CD4-positive, alpha-beta memory T cell (primary cell): ENCODE measurements at places on chromosomes 1 and 21.

GRCh38 chr1:233379869-233380438 lies 52.4 kb downstream of the MAP3K21 start:
- no peaks in the 10 kb centered on the region for H3K27me3 ChIP-seq
- no peak for DNase-seq
- no peak overlapping the region for H3K27ac ChIP-seq

DNA sequence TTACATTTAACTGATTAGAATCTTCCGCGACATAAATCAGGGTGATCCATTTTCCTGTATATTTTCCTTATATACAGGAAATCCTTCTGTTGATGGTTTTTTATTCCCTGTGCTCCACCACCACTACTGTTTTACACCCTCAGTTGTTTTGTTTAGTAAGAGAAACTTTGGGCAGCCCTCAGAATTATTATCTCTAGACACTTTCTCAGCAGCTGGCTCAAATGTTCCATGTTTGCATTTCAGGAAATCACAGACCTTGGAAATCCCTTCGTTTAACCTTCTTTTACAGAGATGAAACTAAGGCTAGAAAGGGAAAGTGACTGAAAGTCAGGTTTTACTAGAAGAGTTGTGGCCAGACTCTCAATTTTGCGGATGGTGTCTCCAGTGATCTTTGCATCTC lies 15.2 kb downstream of the ZNF697 start:
- no peak for DNase-seq
- H3K27ac ChIP-seq, result no peak overlapping the region
- peaks cover 22% of the 10 kb centered on the region for H3K27me3 ChIP-seq

GRCh38 chr1:203216274-203217138 lies 13.0 kb downstream of the CHIT1 start:
- no peaks in the 10 kb centered on the region for H3K4me1 ChIP-seq
- no peak overlapping the region for H3K4me3 ChIP-seq
- no peak overlapping the region for H3K27ac ChIP-seq

DNA sequence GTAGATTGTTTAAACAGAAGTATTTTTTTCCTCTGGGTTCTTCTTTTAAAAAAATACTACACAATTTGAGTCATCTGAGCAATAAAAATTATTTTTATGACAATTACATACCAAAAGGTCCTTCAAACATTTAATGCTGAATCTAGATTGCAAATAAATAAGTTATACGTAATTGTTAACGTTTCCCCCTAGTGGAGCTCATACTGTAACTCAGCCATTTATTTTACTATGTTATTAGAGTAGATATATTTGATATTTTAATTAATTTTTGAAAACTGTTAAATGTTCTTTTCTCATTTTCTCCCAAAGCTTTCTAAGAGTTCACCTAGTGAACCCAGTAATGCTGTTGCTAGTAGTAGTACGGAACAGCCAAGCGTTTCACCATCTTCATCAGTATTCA lies 33.5 kb downstream of the ZMYM1 start:
- no peak for DNase-seq
- H3K27me3 ChIP-seq, result no peaks in the 10 kb centered on the region
- no peak overlapping the region for H3K4me3 ChIP-seq
- peaks cover 3% of the 10 kb centered on the region for H3K36me3 ChIP-seq

- H3K4me3 ChIP-seq, result no peak overlapping the region
- H3K27me3 ChIP-seq, result no peaks in the 10 kb centered on the region
- H3K27ac ChIP-seq, result no peak overlapping the region
These were observed 178.4 kb downstream of the GRIK3 start for GRCh38 chr1:36855699-36856494.

- peaks cover 26% of the 10 kb centered on the region for H3K4me1 ChIP-seq
- no peak overlapping the region for H3K27ac ChIP-seq
- DNase-seq, result peak; percentile 5
- H3K27me3 ChIP-seq, result peaks cover 48% of the 10 kb centered on the region
- H3K4me3 ChIP-seq, result peak overlapping the region; percentile 61
These were observed 87.5 kb upstream of the RHOU start for GRCh38 chr1:228647523-228648444.

DNA sequence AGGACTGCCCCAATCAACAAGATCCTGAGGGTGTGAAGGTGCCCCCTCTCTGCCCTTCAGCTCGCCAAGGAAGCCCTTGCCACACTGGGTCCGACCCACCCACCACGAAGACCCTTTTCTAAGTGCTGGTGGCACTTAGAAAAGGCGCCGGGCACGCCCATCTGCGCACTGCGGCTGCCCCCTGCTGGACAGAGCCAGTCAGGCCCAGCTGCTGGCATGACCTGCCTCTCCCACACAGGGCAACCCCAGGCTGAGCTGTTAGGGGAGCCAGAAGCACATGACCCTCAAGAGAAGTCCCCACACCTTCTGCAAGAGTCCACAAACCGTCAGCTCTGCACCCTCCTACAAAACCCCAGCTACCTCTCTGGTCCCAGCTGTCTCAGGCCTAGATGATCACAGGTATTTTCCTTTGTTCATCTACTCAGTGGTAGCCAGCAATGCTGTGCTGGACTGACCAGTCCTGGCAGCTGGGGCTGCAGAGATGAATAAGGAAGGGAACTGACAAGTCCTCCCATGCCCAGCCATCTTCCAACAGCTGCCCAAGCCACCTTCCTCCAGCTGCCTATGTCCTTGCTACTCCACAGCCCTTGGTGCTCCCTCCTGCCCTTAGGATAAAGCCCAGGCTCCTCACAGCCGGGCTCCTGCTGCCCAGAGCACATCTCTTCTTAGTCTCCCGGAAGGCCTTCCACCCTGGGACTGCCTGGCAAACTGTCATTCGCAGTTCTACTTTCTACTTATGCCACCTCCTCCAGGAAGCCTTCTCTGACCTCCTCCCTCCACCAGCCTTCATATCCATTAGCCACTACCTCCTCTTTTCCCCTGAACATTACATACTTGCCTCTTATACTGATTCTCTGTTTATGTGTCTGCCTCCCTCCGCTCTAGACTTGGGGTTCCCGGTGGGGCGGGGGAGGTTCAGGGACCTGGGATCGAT lies 39.8 kb upstream of the ZC3H12A start:
- H3K36me3 ChIP-seq, result no peaks in the 10 kb centered on the region
- no peaks in the 10 kb centered on the region for H3K4me1 ChIP-seq
- no peak overlapping the region for H3K4me3 ChIP-seq
- H3K27me3 ChIP-seq, result peaks cover 4% of the 10 kb centered on the region
- DNase-seq, result peak; percentile 56

DNA sequence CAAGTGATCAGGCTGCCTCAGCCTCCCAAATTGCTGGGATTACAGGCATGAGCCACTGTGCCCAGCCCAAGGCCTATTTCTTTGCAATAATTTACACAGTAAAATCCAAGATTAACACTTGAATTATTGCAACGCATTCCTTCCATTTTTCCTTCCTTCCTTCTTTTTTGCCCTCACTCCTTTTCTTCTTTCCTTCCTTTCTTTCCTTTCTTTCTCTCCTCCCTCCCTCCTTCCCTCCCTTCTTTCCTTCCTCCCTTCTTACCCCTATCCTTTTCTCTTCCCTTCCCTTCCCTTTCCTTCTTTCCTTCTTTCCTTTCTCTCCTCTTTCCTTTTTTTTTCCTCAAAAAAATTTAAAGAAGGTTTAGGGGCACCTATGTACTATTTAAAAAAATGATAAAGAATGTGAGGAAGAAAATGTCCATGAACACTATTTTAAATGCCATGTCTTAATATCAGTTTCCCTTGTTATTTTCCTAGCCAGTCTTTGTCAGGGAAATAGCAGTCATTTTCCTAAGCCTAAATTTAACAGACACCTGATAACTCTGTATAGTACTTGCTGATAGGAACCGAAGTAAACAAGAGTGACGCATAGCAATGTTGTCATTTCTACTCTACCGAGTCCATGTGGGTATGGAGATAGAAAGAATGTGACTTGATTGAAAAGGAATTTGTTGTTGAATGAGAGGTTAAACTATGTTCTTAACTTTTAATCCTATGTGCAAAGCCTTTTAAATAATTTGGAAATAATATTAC lies 79.8 kb upstream of the HMCN1 start:
- H3K27ac ChIP-seq, result no peak overlapping the region
- no peaks in the 10 kb centered on the region for H3K36me3 ChIP-seq
- no peaks in the 10 kb centered on the region for H3K4me1 ChIP-seq

DNA sequence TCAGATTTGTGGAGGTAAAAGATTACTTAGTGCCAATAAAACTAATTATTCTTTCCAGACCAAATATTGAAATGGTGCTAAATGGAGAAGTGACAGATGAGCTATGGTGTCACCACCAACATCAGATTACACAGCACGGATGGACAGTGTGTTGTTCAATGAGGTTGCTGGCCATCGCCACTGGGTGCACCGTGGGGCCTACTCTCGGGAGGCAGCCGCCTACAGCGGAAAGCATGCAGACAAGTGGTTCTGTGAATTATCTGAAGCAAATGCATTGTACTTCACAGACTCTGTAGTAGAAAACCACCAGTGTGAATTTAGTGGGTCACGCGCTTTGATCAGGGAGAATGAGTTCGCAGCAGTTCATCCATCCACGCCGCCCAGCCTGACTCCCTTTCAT lies 42.3 kb downstream of the GNG4 start:
- no peaks in the 10 kb centered on the region for H3K27me3 ChIP-seq
- no peak overlapping the region for H3K4me3 ChIP-seq
- H3K36me3 ChIP-seq, result no peaks in the 10 kb centered on the region
- no peaks in the 10 kb centered on the region for H3K4me1 ChIP-seq
- no peak overlapping the region for H3K27ac ChIP-seq

GRCh38 chr1:36511804-36512798 lies 29.4 kb upstream of the CSF3R start:
- no peaks in the 10 kb centered on the region for H3K36me3 ChIP-seq
- no peak overlapping the region for H3K27ac ChIP-seq
- no peaks in the 10 kb centered on the region for H3K27me3 ChIP-seq
- DNase-seq, result no peak
- H3K4me1 ChIP-seq, result no peaks in the 10 kb centered on the region

DNA sequence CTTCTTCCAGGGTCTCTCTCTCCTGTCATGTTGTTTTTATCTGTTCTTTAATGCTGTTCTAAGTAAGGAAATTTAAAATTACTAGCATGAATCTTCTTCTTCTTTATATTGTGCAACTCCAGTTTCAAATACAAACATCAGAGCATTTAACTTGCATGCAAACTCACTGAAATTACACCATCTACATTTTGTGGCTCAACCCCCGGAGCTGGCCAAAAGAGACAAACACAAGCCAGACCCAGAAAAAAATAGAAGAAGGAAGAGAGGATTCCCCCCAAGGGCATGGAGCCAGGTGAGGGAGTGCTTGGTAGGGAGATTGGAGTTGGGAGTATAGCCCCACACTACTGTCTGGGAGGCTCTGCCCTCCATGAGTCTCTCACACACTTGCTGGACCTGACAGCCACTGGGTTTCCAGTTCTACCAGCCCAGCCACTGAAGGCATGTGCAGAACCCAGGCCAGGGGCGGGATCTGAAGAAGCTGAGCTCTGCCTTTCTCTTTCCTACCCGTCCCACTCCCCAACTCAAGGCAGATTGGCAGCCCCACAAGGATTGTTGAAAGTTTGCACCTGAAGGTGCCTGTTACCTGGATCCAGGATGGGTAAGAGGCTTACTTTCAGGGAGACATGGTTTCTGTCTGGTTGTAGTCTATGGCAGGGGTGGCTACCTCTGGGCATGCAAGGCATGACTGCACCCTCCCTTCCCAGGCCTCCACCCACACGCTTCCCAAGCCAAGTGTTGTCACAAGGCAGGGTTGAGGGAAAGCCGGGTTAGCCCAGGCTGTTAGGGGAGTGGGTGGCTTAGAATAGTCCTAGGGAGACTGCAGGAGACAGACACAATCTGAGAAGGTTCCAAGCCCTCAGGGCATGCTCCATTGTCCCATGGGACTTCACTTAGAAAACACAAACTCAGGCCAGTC lies 297.2 kb downstream of the TGFB2 start:
- no peaks in the 10 kb centered on the region for H3K36me3 ChIP-seq
- no peak overlapping the region for H3K27ac ChIP-seq
- H3K4me3 ChIP-seq, result no peak overlapping the region
- H3K27me3 ChIP-seq, result no peaks in the 10 kb centered on the region

GRCh38 chr21:45578176-45578801 lies 36.0 kb upstream of the SLC19A1 start:
- no peak for DNase-seq
- no peaks in the 10 kb centered on the region for H3K27me3 ChIP-seq
- H3K4me1 ChIP-seq, result no peaks in the 10 kb centered on the region
- no peaks in the 10 kb centered on the region for H3K36me3 ChIP-seq
- no peak overlapping the region for H3K4me3 ChIP-seq

DNA sequence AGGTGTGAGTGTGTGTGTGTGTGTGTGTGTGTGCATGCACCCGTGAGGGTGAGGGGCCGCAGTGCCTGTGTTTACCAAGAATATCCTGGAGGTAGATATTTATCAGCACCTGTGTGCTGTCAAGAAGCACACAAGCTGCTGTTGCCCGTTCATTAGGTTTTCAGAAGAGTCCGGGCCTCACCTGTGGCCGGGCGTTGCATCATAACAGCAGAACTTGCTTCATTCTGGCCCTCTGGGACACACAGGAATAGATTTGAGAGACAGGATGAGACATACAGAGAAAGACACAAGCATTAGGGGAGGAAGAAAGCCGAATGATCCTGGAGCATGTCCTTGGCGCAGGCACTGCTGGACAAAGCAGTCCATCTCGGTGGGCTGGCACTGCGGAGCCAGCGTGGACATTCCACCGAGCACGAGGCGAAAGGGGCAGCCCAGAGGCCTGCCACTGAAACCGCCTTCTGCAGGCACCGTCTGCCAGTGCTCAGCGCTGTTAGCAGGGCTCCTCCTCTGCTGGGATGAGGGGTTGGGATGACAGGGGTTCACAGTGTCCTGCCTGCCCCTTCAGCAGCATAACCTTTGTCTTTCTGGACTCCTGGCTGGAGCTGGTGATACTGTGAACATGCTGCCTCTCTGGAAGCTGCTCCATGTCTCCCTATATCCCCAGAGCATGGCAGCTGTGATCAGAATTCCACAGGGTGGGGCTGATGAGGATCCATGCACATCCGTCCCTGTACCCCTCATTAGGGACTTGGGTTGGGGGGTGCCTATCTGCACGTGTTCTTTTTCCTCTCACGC lies 81.1 kb downstream of the PEX14 start:
- no peaks in the 10 kb centered on the region for H3K36me3 ChIP-seq
- H3K4me1 ChIP-seq, result no peaks in the 10 kb centered on the region
- DNase-seq, result no peak
- no peak overlapping the region for H3K4me3 ChIP-seq
- H3K27ac ChIP-seq, result no peak overlapping the region
- H3K27me3 ChIP-seq, result no peaks in the 10 kb centered on the region

GRCh38 chr1:226902601-226903000 lies 32.2 kb downstream of the PSEN2 start:
- DNase-seq, result no peak
- H3K27ac ChIP-seq, result no peak overlapping the region
- no peak overlapping the region for H3K4me3 ChIP-seq
- no peaks in the 10 kb centered on the region for H3K27me3 ChIP-seq
- H3K4me1 ChIP-seq, result no peaks in the 10 kb centered on the region

DNA sequence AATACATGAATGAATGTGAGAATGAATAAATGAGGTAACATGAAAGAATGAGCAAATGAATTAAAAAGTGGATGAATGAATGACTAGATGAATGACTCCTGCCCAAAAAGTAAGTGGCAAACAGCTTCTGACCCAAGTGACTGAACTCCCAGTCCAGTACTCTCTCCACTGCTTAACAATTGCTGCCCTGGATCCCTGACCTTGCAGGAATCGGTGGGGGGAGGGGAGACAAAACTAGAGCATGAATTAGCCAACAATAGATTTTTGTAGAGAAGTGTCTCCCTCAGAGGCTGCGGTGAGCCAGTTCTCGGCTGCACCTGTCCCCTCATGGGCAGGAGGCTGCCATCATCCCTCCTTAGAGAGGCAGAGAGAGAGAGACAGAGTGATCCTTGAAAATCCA lies 5.9 kb upstream of the GRIK3 start:
- no peak for DNase-seq
- no peak overlapping the region for H3K27ac ChIP-seq
- no peak overlapping the region for H3K4me3 ChIP-seq
- H3K36me3 ChIP-seq, result no peaks in the 10 kb centered on the region
- no peaks in the 10 kb centered on the region for H3K4me1 ChIP-seq
- H3K27me3 ChIP-seq, result no peaks in the 10 kb centered on the region

GRCh38 chr1:15758343-15758931 lies at the start of gene FBLIM1:
Gene FBLIM1 (plus strand): TSS chr1:15758795. CDS start chr1:15764984, 6,189 bp downstream.
- DNase-seq, result no peak
- H3K36me3 ChIP-seq, result no peaks in the 10 kb centered on the region
- H3K4me3 ChIP-seq, result no peak within 1 kb of the TSS
